ENCODE measurements at places on chromosomes 6 and 20.

DNA sequence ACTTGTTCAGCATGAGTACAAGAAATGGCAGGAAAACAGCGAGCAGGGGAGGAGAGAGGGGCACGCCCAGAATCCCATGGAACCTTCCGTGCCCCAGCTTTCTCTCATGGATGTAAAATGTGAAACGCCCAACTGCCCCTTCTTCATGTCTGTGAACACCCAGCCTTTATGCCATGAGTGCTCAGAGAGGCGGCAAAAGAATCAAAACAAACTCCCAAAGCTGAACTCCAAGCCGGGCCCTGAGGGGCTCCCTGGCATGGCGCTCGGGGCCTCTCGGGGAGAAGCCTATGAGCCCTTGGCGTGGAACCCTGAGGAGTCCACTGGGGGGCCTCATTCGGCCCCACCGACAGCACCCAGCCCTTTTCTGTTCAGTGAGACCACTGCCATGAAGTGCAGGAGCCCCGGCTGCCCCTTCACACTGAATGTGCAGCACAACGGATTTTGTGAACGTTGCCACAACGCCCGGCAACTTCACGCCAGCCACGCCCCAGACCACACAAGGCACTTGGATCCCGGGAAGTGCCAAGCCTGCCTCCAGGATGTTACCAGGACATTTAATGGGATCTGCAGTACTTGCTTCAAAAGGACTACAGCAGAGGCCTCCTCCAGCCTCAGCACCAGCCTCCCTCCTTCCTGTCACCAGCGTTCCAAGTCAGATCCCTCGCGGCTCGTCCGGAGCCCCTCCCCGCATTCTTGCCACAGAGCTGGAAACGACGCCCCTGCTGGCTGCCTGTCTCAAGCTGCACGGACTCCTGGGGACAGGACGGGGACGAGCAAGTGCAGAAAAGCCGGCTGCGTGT is 11.6 kb downstream of the TNFAIP3 start:
- no peak for DNase-seq

DNA sequence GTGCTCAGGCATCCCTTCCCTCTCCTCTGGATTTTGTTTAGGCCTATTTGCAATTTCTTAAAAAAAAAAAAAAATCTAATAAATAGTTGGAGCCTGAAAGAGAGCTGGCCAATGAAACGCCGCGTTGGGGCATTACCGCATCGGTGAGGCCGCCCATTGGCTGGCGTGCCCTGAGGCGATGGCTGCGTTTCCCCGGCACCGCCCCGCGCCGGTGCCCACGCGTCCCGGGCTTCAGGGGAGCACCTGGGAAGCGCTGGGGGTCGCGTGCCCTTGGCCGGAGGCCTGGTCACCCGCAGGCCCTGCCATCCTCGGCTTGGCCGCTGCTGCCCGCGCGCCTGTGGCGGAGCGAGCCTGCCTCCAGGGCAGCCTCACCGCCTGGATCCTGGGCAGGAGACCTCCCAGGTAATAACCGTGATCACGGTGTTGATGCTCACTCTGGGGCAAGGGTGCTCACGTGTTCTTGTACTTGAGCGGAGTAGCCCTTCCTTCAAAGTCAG is 155.4 kb downstream of the NRN1 start:
- peak; percentile 51 for DNase-seq

GRCh38 chr20:48923149-48923718 is 1.7 kb downstream of the ARFGEF2 start:
- DNase-seq, result no peak

DNA sequence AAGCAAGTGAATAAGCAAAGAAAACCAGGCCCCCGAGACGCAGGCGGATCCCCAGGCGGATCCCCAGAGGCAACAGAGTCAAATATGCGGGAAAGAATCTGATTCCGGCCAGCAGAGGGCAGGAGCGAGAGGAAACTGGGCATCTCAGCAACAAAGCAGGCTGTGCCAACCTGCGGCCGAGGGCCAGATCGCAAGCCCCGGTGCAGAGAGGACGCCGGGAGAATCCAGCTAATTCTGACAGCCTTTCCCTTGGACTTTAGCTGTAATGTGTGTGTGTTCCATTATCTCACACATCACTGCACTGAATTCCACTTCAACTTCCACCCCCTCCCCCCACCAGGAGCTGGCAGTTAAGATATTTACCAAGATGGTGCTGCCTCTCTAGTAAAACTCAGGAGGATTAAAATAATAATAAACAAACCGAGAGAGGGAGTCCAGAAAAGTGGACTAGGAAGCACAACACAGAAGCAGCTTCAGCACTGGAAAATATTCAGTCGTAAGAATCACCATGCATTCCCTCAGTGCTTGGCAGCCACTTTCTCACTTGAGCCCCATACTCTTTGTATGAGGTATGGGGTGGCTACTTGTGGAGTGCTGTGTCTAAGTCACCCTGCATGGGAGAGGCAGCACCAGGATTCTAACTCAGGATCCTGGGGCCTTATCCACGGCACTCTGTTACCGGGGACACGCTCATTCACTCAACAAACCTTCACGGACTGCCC is 66.2 kb upstream of the SNX9 start:
- peak; percentile 68 for DNase-seq

DNA sequence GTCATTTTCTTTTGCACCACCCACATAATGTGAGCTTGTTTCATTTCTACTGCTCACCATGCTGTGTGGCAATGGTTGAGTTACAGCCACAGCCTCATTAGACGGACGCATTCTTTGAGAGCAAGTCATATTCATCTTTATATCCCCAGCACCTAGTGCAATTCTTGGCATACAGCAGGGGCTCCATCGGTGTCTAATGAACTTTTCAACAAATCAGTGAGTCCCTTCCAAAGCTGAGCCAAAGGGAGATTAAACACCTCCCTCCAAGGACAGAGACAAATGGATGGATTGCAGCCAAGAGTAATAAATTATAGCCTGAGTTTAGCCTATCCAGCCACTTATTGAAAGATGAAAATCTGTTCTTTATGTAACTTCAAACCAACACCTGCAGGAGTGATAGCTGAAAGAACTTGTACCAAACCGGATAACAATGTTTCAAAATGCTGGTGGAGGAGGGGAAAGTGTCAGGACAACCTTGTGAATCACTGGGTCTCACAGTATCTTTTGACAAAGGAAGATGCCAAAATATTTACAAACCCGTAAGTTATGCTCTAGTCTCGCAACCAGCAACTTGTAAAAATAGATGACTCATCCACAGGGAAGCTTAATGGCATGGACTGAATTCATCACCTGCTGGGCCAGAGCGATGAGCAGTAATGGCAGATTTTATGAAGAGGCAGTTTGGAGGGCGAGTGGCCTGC is 139.0 kb downstream of the PXDC1 start:
- DNase-seq, result no peak

- DNase-seq, result no peak
Observed at GRCh38 chr6:38198219-38198618, 378.7 kb downstream of the ZFAND3 start.

GRCh38 chr6:29676981-29677601 is 3.9 kb downstream of the ZFP57 start:
- DNase-seq, result no peak

DNA sequence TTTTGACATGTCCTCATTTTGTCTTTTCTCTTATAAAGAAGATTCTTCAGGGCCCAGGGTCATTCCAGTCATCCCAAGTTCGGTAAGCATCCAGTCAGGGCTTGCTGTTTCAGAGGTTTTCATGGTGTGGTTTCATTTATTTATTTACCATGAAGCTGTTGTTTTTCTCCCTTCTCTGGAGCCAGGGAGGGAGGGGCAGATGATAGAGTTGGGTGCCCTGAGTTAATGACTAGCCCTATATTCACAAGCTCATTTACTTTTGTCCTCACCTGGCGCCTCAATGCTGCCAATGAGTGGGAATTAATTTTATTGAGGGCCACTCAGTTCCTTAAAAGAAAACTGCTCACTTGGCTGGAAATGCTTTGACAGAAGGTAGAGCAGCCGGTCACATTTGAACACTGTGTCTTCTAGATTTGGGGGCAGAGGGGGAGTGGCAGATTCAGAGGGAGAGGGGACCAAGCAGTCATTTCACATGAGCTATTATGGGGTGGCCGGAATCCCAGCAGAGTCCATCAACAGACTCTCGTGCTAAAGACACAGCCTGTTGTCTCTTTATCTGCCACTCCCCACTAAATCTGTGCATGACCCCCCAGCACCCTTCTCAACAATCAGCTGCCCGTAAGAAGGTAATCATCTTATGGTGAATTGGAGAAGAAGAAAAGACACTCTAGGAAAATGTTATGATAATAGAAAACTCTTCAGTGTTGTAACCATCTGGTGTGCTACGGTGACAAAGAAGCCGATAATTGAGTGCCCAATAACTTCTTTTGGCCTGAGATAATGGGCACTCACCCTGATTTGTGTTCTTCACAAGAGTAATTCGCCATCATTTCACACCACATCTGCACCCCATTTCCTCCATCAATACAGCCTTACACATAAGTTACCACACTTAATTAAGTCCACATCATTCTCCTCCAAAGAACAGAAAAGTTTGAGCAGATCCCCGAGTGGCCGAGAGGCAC is 573.5 kb upstream of the JAG1 start:
- no peak for DNase-seq

DNA sequence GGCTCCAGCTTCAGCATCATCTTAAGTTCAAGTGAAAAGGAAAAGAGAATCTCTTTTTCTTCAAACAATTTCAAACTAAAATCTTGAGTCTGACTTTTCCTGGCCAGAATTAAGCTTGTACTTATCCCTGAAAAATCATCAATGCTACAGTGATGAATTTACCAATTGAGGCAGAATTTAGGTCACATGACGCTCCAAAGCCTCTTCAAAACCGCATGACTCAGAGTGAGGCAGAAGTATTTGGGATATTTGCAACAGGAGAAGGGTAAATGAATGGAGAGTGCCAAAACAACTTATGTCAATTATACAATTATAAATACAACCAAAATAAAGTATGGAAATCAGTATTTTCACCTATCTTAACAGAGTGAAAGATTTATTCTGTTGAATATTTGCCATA is 515.5 kb downstream of the COL12A1 start:
- no peak for DNase-seq

DNA sequence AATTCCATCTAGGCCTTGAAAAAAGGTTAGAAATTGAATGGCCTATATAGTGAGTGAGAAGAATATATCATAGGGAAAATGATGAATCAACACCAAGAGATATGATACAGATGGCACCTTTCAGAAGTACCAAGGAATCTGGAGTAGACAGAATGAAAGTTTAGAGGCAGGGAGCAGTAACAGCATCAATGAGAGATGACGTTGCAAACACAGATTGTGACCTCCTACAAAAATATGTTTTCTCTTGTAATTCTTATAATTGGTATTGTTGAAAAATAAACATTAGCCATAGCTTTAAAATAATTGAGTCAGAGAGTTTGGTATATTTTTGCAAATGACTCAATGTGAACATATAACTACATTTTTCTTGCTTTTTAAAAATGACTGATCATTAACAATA is 1223.1 kb upstream of the GJE1 start:
- DNase-seq, result no peak

- DNase-seq, result no peak
Observed at GRCh38 chr6:81487489-81487888, 265.0 kb downstream of the TENT5A start.

DNA sequence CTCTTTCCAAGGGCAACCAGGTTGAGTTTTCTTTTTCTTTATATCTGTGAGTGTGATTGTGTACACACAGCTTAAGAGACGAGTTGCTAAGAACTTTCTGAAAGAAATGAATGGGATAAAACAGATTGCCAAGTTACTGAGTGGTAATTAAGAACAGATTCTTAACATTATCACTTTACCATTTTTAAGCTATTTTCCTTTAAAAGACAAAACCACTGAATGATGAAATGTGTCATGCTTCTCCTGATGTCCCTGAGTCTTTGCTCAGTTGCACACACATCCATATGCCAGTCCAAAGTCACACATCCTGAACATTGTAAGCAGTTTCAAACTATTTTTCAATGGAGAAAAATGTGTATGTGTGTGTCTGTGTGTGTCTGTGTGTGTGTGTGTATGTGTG is 5.5 kb upstream of the DAAM2 start:
- DNase-seq, result no peak

GRCh38 chr6:150584065-150584464 is 15.6 kb upstream of the PLEKHG1 start:
- DNase-seq, result no peak

DNA sequence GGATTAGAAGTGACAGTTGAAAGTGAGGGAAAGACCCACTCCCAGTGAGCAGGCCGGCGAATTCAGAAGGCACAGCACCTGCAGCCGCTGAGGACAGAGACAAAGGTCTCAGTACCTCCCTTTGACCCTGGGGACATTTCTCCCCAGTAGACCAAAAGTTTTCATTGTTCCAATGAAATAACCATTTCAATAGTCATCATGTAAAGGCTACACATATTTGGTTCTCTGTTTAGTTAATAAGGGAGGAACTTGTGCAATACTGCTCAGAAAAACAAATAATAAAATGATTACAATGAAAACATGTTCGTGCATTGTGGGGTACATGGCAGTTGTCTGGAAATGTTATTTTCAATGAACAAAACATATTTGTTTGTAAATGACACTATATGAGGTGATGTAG is 52.5 kb downstream of the EDN1 start:
- no peak for DNase-seq

- DNase-seq, result no peak
Observed at GRCh38 chr6:100595456-100595855, 130.7 kb upstream of the SIM1 start.

GRCh38 chr6:30842754-30843610 is 41.3 kb upstream of the DDR1 start:
- no peak for DNase-seq

GRCh38 chr20:41632896-41633295 is 14.7 kb upstream of the CHD6 start:
- no peak for DNase-seq

GRCh38 chr20:40488401-40488800 is 200.6 kb downstream of the MAFB start:
- DNase-seq, result no peak

DNA sequence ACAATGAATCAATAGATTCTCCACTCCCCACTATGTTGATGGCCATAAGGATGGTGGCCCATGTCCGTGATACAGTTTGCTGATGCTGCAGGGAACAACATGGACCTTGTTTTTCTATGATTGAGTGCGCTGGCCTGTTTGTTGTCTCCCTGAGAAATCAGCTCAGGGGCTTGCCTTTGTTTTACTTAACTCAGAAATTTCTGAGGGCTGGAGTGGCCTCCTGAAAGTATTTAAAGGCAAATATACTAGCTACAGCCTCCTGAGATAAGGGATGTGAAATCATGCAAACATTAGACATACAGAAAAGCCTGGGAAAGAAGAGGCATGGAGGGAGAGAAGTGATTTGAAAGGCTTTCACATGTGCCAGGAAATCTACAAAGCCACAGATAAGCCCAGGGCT is 170.3 kb upstream of the FLRT3 start:
- DNase-seq, result no peak

- no peak for DNase-seq
Observed at GRCh38 chr6:99501762-99502161, 13.5 kb downstream of the USP45 start.

GRCh38 chr6:152673236-152673635 is 24.5 kb upstream of the MYCT1 start:
- DNase-seq, result no peak

GRCh38 chr6:160031442-160031841 is 62.6 kb downstream of the IGF2R start:
- DNase-seq, result no peak
